Left renal pelvis (tissue), 4 donors: ENCODE measurements at places on chromosomes 4 and X. TPM values are rescaled to one million over a fixed set of nuclear protein-coding genes. Genes with fewer than 3 reads are reported as not detected.

GRCh38 chr4:116952530-116953136 is 132.7 kb downstream of the TRAM1L1 start:
- DNase-seq, result no peak

DNA sequence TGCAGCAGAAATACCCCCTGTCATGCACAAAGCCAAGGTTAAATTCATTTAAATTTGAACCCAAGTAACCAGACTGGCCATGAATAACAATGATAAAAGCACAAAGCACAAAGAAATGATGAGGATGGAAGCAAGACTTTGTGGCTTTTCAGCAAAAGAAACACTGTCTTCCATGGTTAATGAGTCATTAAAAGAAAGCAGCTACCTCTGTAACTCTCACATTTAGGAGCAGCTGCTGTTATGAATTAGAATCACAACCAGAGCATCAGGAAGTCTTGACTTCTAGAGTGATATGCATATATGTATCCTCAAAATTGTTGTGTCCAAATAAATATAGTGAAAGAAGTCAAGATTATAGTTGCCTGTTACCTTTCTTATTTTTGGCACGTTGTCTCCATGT is 70.7 kb upstream of the RPS6KA6 start:
- DNase-seq, result no peak

DNA sequence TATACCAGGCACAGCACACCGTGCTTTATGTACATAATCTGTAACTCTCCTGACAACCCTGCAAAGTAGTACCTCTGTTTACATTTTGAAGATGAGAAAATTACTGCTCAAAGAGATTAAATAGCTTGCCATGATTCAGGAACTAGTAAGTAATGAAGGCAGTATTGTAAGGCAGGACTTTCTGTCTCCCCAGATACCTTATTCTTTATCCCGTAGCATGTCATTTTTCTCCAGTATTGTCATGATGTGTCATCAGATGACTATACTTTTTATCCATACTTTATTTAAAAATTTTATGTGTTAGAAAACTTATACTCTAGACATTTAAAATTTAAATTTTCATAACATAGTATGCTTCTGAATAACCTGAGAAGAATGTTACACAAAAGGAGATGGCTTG is 188.3 kb upstream of the NUDT6 start:
- DNase-seq, result no peak

GRCh38 chrX:100674705-100675104 is 30.7 kb downstream of the SRPX2 start:
- DNase-seq, result no peak

- no peak for DNase-seq
These were observed 115.3 kb downstream of the HS3ST1 start for GRCh38 chr4:11313157-11313943.

Gene UGT2B17
- polyA plus RNA-seq, result not detected

Gene GUCY1A1
- polyA plus RNA-seq, result 86.4 TPM

Gene MAGEA12
- polyA plus RNA-seq, result not detected
